ENCODE measurements at places on chromosomes 2 and 18.

DNA sequence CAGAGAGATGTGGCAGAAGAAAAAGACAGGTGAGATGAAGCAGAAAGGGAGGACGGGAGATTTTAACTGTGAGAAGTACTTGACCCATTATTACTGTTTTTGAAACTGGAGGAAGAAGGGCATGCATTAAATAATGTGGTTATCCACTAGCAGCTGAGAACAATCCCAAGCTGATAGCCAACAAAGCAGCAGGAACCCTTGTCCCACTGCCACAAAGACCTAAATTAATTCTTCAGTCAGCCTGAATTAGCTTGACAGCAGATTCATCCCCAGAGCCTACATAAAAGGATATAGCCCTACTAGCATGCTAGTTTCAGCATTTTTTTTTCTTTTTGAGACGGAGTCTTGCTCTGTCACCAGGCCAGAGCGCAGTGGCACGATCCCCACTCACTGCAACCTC lies 19.5 kb upstream of the REG3A start:
- no peak for DNase-seq

- DNase-seq, result no peak
Measured at GRCh38 chr2:150549381-150549780, 61.9 kb upstream of the RND3 start.

- no peak for DNase-seq
Measured at GRCh38 chr2:218963601-218964000, 4.1 kb downstream of the CDK5R2 start.

- no peak for DNase-seq
Measured at GRCh38 chr2:182870227-182870626, 3.8 kb upstream of the FRZB start.

- no peak for DNase-seq
Measured at GRCh38 chr2:200476836-200477235, 33.0 kb downstream of the KCTD18 start.

GRCh38 chr2:132615329-132616085 lies 54.5 kb downstream of the LYPD1 start:
- DNase-seq, result no peak

- DNase-seq, result no peak
Measured at GRCh38 chr18:11392292-11392691, 217.1 kb upstream of the SLC35G4 start.

DNA sequence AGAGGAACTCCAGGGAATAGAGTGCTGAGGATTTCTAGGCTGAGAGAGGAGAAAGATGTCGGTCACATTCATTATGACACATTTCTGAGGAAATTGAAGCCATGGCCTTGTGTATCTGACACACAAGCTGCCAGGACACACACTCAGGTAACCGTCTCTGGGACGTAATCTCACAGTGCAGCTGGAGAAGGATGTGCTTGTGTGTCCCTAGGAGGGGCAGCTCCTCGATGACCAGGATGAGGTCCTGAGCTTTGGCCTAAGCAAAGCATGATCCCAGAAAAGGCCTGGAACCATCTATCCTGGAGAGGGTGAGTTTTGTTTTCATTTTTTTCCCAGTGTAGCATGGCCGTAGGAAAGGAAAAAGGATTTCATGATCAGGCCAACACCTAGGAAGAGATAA lies 102.2 kb downstream of the CAPN13 start:
- DNase-seq, result no peak

GRCh38 chr2:126187668-126188067 lies 468.3 kb upstream of the GYPC start:
- DNase-seq, result no peak

GRCh38 chr2:172697296-172697695 lies 38.3 kb upstream of the RAPGEF4 start:
- no peak for DNase-seq

DNA sequence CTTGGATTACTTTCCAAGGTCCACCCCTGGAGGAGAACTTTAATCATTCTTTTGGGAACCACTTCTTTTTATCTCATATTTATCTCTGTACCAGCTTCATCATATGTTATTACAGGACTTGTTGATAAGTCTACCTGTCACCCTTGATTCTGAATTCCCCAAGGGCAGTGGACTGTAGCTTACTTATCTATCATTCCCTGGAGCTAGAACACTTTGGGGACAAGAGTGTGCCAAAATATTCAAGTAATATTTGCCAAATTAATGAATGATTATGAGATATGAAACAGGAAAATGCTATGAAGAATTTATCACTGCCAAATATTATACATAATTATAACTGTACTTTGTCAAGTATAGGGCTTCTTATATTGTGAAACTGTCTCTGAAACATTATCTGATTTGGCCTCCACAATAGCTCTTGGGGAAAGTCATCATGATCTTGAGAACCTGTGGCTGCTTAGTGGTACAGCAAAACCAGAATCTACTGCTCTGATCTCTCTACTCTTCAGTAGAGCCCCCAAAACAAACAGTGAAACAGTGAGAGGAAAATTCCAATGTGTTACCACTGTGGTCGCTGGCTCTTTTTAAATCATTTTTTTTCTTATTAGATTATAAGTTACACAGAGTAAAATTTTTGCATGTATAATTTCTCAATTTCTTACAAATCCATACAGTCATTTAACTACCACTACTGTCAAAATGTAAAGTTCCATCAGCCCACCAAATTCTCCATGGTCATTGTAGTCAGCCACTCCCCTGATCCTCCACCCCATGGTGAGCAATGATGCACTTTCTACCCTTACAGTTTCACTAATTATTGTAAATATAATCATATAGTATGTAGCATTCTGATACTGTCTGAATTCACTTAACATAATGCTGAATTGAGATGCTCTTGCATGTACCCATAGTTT lies 197.5 kb downstream of the PIEZO2 start:
- DNase-seq, result no peak

DNA sequence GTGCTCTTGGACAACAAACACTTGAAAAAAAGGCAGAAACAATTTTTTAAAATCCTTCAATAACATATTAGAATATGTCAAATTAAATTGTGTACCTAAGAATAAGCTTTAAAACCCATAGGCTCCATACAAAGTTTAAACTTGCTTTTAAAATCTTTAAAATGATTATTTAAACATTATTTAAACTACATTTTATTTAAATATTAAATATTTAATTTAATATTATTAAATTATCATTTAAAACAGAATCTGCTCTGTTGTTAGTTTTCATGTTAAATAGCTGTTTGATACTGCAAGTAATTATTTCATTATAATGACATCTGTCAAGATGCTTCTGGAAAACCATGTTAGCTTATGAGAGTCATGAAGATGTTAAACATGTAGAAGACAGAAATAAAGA lies 75.6 kb downstream of the MAP4K3 start:
- DNase-seq, result no peak

- no peak for DNase-seq
Measured at GRCh38 chr2:158269143-158269542, 167.5 kb downstream of the UPP2 start.

GRCh38 chr2:102615620-102616436 lies 3.5 kb upstream of the SLC9A2 start:
- peak; percentile 14 for DNase-seq

DNA sequence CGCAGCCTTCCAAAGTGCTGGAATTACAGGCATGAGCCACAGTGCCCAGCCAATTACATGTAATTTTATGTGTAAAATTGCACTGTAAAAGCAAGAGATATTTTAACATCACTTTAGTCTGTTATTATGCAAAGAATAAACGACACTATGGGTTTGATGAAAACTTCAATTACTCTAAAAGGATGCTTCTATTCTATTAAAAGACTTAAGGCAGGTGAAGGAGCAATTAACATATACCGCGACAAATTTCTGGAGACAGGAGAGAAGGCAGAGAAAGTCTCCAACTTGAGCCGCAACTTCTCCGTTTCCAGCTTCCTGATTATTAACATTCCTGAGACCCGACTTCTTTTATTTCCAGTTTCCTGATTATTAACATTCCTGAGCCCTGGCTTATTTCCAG lies 53.7 kb downstream of the FAM210A start:
- no peak for DNase-seq

DNA sequence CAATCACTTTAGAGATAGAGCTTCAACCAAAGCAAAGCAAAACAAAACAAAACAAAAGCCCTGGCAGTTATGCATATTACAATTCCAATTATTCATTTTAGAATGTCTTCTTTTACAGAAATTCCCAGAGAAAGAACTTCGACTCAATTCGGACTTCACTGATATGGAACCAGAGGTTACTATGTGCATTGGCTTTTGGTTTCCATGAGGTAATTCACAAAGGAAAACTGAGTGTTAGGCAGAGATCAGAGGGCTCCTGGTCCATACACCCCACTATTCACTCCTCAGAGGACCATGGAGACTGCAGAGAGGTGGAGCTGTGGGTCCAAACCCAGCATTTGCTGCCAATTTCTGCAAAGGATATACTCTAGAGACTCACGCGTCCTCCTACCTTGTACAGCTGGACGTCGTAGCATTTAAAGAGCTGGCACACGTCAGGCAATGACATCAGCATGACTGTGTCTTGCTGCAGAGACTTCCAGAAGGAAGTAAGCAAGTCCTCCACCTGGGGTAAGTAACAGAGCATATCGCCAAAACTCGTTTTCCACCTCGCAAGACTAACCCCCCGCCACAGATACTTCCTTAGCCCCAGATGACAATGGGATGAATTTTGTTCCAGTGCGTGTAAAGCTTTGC lies 31.3 kb upstream of the CREG2 start:
- DNase-seq, result no peak

- no peak for DNase-seq
Measured at GRCh38 chr2:160399880-160400279, 93.7 kb downstream of the RBMS1 start.

DNA sequence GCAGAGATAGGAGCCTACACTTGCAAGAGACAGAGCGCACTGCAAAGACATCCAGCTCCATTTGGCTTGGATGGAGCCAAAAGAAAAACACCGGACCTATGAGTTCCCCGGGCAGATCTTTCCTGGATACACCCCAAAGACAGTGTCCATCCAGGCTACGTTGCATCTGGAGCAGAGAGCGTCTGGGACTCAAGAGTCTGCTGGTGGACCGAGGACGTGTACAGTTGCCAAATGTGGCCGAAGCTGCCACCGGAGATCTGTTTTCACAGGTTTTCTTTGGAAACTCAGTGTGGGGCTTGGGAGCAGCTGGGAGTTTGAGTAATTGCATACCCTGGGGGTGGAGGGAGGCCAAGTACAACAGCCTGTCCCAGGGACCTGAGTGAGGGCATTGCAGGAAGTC lies 192.3 kb upstream of the OSR1 start:
- no peak for DNase-seq

DNA sequence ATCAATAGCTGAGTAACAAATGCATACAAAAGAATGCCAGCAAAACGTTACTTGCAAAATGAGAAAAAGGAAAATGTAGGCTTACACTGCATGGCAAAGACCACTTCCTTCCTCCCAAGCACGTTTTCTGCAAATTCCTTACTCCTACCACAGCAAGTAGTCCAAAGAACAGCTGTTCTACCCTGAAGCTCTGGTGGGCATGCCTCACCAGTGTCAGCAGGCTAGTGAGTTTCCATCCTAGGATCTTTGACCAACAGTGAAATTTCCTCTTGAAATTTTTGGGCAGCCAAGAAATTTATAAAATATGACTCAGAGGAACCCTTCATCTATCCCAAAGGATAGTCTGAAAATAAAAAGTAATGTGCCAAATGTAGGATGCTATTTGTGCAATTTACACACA lies 123.9 kb downstream of the ZNF532 start:
- no peak for DNase-seq

- DNase-seq, result no peak
Measured at GRCh38 chr18:76568731-76569130, 73.7 kb upstream of the ZNF516 start.

DNA sequence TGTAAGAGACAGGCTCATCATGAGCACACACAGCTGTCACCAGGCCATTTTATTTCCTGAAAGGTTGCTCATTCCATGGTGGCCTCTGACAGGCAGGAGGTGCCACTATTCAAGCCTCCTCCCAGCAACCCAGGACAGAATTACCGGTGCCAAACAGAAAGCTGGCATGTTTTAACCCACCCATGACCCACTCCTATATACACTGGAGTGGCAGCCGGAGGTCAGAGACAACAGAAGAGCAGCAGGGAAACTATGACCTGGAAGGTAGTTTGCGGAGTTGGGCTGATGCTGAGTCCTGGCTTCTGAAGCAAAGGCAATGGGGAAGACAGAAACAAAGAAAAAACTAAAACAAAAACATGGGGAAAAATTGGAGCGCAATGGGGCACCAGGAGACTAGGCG lies 2.3 kb downstream of the RFTN2 start:
- DNase-seq, result no peak
